Right lung (tissue), 10 donors: ENCODE measurements at places on chromosomes 4 and X. TPM values are rescaled to one million over a fixed set of nuclear protein-coding genes. Genes with fewer than 3 reads are reported as not detected.

PLP2 gene
- polyA plus RNA-seq: 55.9 TPM

BEND2 gene
- 0.18 TPM for polyA plus RNA-seq

CFAP299 gene
- 1.4 TPM for polyA plus RNA-seq

HTR2C gene
- 0.06 TPM for polyA plus RNA-seq

C1QTNF7 gene
- 11.7 TPM for polyA plus RNA-seq

UCHL1 gene
- polyA plus RNA-seq: 15.5 TPM

F9 gene
- polyA plus RNA-seq: not detected

FDCSP gene
- polyA plus RNA-seq: not detected

CENPE gene
- 20.4 TPM for polyA plus RNA-seq

ASB11 gene
- 0.25 TPM for polyA plus RNA-seq

PDGFRA gene
- polyA plus RNA-seq: 70.5 TPM

ABCD1 gene
- 5.7 TPM for polyA plus RNA-seq

NEK1 gene
- 20.1 TPM for polyA plus RNA-seq

GYPB gene
- 9.9 TPM for polyA plus RNA-seq

SPARCL1 gene
- 489 TPM for polyA plus RNA-seq
